ENCODE measurements at places on chromosomes 16 and 17. TPM values are rescaled to one million over a fixed set of nuclear protein-coding genes. Genes with fewer than 3 reads are reported as not detected.

The ITGAL gene
- 4.2 TPM for total RNA-seq

The KIF19 gene
- total RNA-seq: 1.0 TPM

The CCDC200 gene
- not detected for total RNA-seq

The ADAM11 gene
- 0.52 TPM for total RNA-seq

The GDPD3 gene
- total RNA-seq: 0.52 TPM

The CDK5R1 gene
- 6.3 TPM for total RNA-seq

The CCL1 gene
- not detected for total RNA-seq

The CCL8 gene
- 1.0 TPM for total RNA-seq
